ENCODE measurements at places on chromosomes 2 and 18.
A peak's percentile ranks its signal among the peaks of the same experiment; 100 is the strongest.

DNA sequence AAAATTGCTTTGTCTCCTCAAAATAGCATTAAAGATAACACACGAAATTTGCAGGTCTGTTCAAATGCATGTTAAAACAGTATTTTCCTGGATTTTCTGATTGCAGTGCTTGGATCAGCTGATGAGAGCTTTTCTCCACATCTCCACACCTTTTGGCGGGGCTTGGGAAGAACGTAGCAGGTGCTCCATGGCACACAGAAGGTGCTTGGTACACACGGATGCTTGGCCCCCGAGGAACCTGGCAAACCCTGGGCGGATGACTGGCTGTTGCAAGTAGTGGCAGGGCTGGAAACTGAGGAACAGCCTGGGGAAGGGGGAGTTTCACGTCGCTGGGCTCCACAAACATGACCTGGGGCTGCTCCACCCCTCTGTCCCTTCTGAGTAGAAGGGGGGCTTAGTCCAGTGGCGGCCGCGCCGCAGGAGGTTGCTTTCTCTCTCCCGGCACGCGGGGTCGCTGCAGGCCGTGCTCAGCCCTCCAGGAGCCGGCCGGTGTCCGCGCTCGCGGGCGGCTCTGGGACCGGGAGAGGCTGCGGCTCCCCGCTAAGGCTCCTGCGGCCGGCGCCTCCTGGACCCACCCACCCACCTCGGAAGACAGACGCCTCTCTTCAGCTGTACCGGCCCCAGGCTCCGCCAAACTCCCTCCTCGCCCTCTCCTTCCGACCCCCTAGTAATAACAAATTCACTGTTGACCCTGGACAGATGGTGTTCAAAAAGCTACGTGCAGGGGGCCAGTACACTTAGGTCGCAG lies 69.3 kb downstream of the MARCO start:
- DNase-seq = peak; percentile 62

DNA sequence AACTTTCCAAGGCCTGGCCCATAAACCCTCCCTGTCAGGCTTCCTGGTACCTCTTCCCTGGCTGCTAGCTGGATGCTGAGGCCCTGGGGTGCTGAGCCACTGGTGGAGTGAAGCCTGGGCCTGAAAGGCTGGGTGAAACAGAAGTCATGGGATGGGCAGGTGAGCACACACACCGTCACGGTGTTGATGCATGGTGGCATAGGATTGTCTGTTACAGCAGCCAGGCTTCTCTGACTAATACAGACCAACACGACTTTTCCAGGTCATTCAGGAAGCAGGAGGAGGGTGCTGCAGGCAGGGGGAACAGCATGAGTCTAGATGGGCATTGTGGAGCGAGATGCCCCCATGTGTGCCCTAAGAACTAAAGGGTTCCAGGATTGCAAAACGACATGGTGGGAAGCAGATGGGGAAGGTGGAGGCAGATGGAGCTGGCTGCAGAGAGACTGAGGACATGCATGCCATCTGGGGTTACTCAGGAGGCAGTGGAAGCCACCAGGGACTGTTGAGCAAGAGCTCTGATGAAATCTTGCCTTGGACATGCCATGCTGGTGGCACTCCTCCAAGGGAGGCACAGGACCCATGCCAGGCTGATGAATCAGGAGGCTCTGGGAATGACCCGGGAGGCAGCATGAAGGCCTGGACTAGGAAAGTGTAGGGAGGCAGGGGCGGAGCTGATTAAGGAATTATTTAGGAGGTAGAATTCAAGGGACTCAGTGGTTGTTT lies 480.9 kb downstream of the TSN start:
- no peak for DNase-seq

GRCh38 chr2:39024833-39025232 lies 96.0 kb downstream of the SOS1 start:
- peak; percentile 12 for DNase-seq

DNA sequence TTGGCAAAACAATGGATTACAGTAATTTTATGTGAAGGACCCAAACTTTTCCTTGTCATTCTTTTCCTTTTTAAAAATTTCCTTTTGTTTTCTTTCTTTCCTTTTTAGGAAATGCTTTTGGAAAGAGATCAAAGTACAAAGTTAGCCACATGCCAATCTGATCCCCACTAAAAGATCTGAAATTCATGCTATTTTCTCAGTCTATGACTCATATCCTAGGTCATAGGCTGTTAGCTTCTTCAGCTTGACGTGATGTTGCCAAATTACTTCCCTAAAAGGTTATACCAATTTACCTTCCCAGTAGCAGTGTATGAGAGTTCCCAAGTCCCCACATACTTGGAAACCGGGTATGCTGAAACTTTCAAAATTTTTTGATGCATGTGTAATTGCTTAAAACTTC lies 355.3 kb downstream of the INSIG2 start:
- peak; percentile 27 for DNase-seq

GRCh38 chr2:85758361-85759256 lies 4.8 kb downstream of the ATOH8 start:
- DNase-seq = peak; percentile 99

- DNase-seq = peak; percentile 80
These were observed 719 bp downstream of the SMAD2 start for GRCh38 chr18:47929681-47930198.
